ENCODE measurements at places on chromosomes 3 and 15. TPM values are rescaled to one million over a fixed set of nuclear protein-coding genes. Genes with fewer than 3 reads are reported as not detected.
A peak's percentile ranks its signal among the peaks of the same experiment; 100 is the strongest.

- peak overlapping the region; percentile 97 for H3K27ac ChIP-seq
- no peaks in the 10 kb centered on the region for H3K27me3 ChIP-seq
- H3K4me3 ChIP-seq: peak overlapping the region; percentile 100
- H3K4me1 ChIP-seq: peaks cover 20% of the 10 kb centered on the region
These were observed 603 bp downstream of the EIF1B start for GRCh38 chr3:40309925-40310695.

SYNPR gene
- total RNA-seq: not detected

FAM3D gene
- total RNA-seq: not detected

- H3K4me1 ChIP-seq: no peaks in the 10 kb centered on the region
- H3K27ac ChIP-seq: no peak overlapping the region
- H3K27me3 ChIP-seq: no peaks in the 10 kb centered on the region
- no peak for DNase-seq
- no peaks in the 10 kb centered on the region for H3K36me3 ChIP-seq
These were observed 20.3 kb downstream of the PLXNB1 start for GRCh38 chr3:48409291-48410201.

DNA sequence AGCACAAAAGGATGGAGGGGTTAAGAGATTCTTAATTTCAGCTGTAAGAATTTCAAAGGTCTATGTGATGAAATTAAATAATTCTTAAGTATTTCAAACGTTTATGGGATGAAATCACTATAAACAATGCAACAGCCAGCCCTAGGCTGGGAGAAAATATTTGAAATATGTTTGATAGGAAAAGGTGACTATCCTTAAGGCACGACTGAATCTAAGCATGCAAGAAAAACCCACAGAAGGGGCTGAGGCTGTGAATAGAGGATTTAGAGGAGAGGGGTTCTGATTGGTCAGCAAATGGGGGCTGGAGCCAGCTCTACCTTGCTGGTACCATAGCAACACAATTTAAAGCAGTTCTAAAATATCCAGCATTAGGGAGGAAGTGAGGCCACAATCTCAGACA, 220.8 kb upstream of the ATP10A start:
- H3K36me3 ChIP-seq: no peaks in the 10 kb centered on the region
- peaks cover 8% of the 10 kb centered on the region for H3K27me3 ChIP-seq
- H3K4me3 ChIP-seq: no peak overlapping the region
- peaks cover 18% of the 10 kb centered on the region for H3K4me1 ChIP-seq

MOBP gene
- 0.14 TPM for total RNA-seq

DNA sequence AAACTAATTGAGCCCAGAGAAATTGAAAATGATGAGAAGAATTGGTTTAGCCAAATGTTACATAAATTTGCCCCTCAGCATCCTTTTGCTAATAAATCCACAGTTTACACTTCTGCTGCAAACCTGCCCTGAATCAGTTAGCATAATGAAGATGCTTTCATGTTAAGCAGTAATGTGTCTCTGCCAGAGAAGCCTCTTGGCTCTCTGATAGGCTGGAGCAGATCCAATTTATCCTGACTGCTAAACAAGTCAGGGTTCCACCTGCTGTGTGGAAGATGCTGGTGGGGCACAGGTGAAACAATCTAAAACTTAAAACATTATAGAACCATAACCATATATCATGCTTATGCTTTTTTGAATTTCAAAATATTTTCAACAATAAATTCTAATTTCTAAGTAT, 946.8 kb downstream of the OTOL1 start:
- H3K36me3 ChIP-seq: no peaks in the 10 kb centered on the region
- no peak for DNase-seq
- no peak overlapping the region for H3K27ac ChIP-seq
- H3K4me1 ChIP-seq: no peaks in the 10 kb centered on the region

SLC38A3 gene
- not detected for total RNA-seq

SAMD7 gene
- total RNA-seq: not detected

DNA sequence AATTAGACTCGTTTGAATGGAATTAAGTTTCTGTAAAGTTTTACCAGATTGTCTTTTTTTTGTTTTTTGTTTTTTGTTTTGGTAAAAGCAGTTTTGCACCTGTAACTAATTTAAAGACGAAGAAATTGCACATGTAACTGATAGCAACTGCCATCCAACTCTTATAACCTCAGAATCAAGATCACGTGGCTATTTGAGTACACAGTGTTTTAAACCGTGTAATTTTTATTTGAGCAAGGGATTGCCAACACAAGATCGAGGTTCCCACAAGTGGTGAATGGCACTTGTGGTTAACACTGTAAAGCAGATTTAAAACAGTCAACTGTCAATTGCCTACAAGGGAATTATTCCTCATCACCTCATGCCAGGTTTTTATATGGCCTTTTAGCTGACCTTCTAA, 67.3 kb downstream of the PPARG start:
- H3K27ac ChIP-seq: no peak overlapping the region
- peaks cover 3% of the 10 kb centered on the region for H3K36me3 ChIP-seq
- DNase-seq: no peak
- H3K4me3 ChIP-seq: no peak overlapping the region

GRCh38 chr15:70954171-70954570, 61.5 kb downstream of the LRRC49 start:
- H3K4me1 ChIP-seq: no peaks in the 10 kb centered on the region
- peaks cover 8% of the 10 kb centered on the region for H3K27me3 ChIP-seq
- no peak overlapping the region for H3K4me3 ChIP-seq
- DNase-seq: no peak
- no peak overlapping the region for H3K27ac ChIP-seq
- no peaks in the 10 kb centered on the region for H3K36me3 ChIP-seq
